ENCODE measurements at places on chromosomes 13 and 19.

GRCh38 chr13:19862481-19863313, 752 bp downstream of the ZMYM5 start:
- peak; percentile 41 for DNase-seq

- DNase-seq = no peak
These were observed 47.4 kb downstream of the SMAD9 start for GRCh38 chr13:36872621-36873020.

DNA sequence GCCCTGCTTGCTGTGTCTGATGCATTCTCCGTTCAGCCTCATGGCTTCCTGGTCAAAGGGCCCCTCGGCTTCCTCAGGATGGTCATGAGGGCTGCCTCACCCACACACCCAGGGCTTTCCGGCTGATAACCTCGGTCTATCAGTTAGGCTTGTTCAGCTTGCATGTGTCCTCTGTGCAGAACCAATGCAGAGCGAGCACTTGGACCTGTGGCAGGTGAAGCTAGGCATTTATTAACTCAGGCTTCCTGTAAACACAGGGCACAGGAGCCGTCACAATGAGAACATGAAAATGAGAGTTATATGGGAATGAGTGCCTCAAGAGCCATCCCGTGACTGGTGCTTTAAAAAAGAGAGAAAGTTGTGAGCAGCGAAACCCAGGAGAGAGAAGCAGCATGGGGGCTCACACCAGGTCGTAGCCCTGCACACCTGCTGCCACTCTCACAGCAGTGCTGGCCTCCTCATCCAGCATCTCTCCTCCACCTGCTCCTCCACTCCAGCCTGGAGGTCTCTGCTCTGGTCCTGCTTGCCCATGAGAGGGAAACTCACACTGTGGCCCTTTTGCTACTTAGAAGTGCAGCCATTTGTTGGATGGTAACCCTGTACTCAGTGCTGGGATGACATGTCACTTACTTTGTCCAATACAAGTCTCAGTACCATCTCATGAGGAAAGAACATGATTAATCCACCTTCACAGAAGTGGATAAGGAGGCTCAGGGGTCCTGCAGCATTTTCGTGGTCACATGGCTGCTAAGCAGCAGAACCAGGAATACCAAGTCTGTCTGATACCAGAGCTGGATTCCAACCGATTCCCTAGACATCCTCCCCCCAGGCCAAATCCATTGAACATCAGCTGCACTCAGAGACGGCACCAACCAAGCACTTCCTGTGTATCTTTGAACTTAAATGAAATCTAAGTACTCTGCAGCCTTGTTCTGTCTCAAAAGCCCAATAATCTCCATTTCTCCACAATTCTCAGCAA, 50.5 kb upstream of the IRS2 start:
- DNase-seq = no peak

DNA sequence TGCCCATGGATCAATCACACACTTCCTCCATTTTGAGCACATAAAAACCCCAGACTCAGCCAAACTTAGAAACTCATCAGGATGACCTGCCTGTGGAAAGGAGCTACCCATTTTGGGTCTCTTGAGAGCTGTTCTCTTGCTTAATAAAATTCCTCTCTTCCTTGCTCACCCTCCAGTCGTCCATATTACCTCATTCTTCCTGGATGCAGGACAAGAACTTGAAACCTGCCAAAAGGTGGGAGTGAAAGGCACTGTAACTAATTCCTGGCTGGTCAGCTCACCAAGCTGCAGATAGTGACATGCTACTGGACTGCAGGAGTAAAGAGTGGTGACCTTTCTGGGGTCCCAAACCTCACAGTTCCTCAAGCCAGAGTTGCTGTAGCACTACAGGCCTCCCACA, 20.2 kb downstream of the LIG4 start:
- no peak for DNase-seq

DNA sequence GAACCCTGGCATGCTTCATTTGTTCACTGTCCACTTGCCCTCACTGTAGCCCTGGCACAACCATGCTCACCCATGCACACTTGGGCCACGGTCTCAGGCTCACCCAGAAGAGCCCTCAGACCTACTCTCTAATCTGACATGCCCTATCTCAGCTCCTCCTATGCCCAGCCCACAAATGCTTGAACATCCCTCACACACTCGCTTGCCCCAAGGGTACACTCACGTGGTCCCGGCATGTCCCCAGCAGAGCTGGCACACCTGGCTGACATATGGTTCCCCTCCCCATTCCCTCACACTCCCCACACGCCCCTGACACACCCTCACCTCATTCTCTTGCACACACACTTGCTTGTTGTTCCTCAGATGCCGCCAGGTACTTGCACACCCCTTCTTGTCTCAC, 55.7 kb downstream of the MAP4K1 start:
- no peak for DNase-seq

- DNase-seq = no peak
These were observed 17.8 kb downstream of the HCN2 start for GRCh38 chr19:607301-608154.

DNA sequence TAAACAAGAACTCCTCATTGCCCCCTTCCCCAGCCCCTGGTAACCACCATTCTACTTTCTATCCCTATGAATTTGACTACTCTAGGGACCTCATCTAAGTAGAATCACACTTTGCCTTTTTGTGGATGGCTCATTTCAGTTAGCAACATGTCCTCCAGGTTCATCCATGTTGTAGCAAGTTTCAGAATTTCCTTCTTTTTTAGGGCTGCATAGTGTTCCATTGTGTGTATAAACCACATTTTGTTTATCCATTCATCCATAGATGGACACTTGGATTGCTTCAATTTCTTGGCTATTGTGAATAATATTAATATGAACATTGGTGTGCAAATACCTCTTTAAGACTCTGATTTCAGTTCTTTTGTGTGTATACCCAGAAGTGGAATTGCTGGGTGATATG, 4.8 kb upstream of the DHRS12 start:
- DNase-seq = no peak

- peak; percentile 74 for DNase-seq
These were observed 1.5 kb upstream of the WDR18 start for GRCh38 chr19:982567-983170.

DNA sequence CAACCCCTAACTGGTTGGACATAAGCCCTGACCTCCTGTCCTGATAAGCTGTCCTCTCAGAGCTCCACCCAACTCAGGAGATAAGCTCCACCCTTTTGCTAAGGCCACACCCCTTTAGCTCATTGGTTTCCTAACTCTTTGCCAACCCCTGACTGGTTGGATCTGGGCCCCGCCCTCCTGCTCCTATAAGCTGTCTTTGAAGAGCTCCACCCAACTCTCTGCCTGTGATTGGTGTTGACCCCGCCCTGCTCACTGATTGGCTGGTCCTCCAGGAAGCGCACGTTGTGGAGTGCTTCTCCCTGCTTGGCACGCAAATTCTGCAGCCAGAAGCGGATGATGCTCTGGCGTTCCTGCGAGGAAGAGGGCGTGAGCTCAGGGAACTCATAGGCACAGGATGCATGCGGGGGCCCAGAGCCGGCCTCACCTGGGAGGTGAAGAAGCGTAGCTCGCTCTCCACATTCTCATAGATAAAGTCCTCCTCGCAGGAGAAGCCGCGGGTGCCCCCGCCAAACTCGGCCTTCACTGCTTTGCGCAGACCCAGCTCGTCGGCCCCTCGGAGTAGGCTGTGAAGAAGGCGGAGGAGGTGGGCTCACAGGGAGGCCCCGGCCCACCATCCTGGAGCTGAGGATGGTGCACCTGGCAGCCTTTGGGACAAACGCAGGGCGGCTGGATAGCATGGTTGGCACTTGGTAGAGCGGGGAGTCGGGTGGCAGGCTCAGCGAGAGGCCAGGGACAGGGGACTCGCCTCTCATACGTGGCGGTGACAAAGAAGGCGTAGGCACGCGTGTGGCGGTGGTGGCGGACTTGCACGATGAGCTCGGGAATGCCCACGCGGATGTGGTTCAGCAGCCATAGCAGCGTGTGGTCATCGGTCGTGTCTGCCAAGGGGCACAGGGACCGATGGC, 1.7 kb downstream of the ANO8 start:
- peak; percentile 43 for DNase-seq

DNA sequence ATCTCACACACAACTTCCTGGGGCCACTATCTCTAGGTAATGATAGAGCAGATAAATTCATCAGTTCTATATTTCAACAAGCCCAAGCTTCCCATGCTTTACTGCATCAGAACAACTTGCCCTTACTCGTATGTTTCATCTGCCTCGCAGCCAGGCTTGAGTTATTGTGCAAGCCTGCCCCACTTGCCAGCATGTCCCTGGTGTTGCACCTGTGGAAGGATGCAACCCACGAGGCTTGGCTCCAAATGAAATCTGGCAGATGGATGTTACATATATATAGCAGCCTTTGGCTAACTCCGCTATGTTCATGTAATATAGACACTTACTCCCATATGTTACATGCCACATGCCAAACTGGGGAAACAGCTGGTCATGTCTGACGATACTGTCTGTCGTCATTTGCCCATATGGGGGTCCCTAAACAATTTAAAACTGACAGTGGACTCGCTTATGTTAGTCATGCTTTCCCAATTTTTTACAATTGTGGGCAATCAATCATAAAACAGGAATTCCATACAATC, 6.2 kb downstream of the ERVK3-1 start:
- DNase-seq = no peak

DNA sequence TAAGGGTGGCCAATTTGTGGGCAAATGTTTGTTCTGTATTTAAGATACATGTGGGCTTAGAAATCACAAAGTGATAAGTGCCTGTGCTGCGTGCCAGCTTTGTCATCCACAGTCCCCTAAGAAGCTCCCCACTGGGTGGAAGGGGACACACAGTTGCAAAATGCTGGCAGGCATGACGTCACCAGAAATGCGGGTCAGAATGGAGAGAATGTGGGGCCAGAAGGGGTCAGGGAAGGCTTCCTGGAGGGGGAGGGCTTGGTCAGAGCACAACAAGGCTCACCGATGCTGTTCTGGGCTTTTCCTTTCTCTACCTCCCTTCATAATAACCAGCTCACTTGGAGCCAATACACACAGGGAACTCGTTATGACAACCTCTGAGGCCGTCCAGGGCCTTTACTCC, 207.3 kb downstream of the URI1 start:
- DNase-seq = no peak

DNA sequence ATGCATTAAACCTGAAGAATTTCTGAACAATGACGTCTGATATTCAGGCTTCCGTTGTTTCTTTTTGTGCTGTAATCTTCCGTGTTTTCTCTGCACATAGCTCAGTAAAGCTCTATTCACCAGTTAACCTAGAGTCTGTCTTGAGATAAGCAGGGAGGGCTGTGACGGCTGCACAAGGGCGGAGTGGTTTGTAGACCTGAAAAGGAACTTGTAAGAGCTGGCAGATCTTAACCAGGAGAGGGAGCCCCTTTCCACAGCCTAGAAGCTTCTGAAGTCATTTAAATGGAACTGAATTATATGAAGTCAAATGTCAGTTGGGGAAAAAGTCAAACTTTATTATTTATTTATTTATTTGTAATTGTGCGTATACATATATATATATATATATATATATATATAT, 27.5 kb downstream of the DPRX start:
- DNase-seq = no peak

- DNase-seq = no peak
These were observed 90.1 kb upstream of the C1QTNF9B start for GRCh38 chr13:23987331-23987894.

DNA sequence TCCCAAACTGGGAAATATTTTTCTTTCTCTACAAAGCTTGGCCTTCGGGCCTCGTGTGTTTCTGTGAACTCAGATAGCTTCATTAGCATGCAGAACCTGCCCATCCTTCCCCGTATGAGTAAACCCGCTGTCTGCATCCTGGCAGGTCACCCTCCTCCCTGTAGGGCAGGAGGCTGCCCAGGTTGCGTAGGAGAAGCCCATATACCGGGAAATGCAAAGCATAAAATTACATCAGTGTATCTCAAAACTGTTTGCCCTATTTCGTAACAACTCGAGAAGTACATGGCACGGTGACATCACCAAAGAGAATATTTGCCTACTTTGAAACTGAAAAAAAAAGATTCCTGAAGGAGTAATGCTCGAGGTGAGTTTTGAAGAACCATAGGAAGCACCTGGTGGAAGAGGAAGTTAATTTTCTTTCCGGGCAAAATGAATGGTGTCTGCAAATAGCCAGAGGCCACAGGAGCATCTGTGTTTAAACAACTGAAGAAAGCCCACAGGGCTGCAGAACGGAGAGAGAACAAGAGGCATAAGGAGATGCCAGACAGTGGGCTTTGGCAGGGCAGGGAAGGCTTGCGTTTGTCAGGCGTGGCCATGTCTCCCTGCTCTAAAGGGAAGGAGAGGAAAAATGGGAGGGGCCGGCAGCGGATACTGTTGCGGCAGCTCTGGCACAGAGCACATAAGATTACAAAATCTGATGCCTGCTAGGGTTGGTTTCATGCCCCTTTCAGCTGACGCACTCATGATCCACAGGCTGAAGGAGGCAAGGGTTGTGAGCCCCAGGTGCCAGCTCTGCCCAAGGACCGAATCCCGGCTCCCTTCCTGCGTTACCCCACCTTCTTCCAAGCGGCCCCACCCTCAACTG, 81.4 kb downstream of the IRS2 start:
- no peak for DNase-seq

GRCh38 chr13:33319859-33320258, 34.3 kb upstream of the STARD13 start:
- DNase-seq = no peak

- no peak for DNase-seq
These were observed 29.3 kb downstream of the CCL25 start for GRCh38 chr19:8081569-8082550.

DNA sequence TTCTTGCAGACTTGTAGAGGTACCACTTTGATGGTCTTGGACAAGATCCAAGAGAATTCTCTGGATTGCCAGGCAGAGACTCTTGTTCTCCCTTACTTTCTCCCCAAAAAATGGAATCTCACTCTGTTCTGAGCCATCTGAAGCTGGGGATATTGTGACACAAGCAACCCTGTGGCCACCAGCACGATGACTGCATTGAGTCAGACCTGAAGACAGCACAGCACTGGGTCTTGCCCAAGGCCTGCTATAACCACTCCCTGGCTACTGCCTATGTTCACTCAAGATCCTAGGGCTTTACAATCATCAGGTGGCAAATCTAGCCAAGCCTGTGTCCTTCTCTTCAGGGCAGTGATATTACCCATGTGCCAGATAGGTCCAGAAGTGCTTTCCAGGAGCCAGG, 202.5 kb upstream of the SERP2 start:
- DNase-seq = no peak

GRCh38 chr19:925087-925525, 729 bp upstream of the ARID3A start:
- no peak for DNase-seq

DNA sequence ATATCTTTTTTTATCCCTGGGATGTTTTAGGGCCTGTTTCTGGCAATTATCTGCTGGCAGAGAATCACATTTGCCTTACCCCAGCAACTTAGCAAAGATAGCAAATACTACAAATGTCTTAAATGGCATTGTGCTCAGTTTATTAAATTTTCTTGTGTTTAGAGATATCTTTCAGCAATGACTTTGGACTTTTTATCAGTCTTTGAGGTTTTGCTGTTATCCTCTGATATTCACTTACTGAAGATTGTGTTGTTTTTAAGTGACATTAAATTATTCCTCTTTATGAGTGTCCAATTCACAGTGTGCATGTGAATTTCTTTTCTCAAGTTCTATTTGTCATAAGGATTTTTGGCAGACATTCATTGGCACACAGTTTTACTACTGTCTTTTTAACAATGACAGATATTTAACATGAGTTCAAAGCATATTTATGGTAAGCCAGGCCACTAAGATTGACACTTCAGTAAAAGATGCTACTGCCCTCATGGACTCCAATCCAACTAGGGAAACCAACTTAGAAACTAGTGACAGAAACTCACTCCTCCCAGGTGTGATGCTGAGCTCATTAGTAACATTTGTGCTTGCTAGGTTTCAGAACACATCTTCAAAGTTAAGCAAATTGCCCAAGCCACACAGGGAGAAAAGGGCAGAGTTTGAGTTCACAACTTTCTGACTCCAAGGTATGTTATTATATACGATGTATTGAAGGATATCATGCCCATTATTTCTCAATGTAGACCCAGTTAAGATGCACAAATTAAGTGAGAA, 481.9 kb downstream of the GPC6 start:
- DNase-seq = no peak

Measured in activated T-helper 2 cell treated with anti-CD3 and anti-CD28 coated beads, Interferon-gamma antibody, Interleukin-2, Interleukin-4, amounts not matched to agents 10 μg/mL and 5 μg/mL and 100 μg/mL, durations not matched to agents 14 hours and 24 hours and 36 hours (primary cell).